ENCODE measurements at places on chromosomes 7 and 10.

DNA sequence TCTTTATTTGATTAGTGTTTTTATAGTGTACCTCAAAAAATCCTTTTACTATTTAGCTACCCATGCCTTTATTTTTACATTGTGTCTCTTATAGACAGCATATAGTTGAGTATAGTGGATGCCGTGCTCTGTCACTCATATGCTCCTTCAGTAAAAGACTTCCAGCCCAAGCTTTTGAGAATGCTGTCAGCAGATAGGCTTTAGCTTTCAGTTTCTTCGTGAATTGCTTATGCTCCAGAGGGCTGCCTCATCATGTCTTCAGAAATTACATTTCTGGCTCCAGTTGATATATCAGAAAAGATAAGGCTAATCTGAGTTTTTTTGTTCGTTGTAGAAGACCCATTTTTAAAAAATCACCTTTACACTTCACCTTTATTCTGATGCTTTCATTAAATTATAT, 332.0 kb downstream of the NXPH1 start:
- DNase-seq = no peak

DNA sequence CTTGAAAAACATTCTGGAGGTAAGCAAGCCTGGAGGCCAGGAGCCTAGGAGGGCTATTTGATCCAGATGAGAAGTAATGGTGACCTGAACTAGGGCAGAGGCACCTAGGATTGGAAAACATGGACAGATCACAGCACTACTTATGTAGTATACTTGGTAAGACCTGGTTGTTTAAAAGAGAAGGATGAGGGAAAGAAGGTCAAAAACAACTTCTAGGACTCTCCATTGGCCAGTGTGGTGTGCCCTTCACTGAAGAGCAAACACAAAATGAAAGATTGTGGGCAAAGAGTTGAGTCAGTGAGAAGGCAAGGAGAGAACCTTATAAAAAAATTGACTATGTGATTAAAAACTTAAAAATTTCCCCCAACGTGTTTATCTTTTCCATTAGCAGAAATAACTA, 14.3 kb downstream of the ANKRD1 start:
- no peak for DNase-seq

DNA sequence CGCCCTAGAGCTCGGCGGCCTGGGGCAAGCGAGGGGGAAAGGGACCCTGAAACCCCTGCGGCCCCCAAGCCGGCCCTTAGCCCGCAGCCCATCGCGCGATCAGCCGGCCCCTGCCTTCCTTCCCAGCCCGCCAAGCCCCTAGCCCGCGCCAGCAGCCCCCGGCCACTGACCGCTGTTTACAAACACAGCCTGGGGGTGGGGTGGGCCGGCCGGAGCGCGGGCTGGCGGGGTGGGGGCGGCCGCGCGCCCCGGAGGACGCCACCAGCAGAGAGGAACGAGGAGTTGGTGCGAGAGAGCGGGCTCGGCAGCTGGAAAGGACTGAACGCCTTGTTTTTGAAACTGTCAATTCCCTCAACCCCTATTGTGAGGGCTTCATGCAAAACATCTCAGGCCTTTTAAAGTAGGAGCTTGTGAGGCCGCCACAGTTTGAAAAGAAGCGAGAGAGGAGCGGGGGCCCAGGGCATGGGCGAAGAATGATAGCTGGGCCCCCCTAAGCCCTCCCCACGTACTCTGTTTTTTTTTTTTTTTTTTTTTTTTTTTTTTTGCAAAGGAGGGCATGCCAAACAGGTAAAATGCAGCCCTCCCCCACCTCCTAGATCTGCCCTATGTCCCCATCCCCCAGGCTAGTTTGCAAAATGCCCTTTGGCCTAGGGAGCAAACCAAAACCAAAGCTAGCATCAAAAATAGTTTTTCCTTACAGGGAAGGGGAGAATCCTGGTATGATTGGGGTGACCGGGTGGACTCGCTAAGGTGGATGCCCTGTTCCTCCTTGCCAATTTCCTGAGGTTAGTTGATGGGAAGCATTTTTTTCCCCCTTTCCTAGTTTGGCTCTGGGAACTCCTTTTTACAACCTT, 15.0 kb downstream of the SKIDA1 start:
- no peak for DNase-seq

- DNase-seq = no peak
Measured at GRCh38 chr10:107889105-107889504, 724.6 kb upstream of the SORCS1 start.

GRCh38 chr7:90473814-90474213, 4.4 kb downstream of the PTTG1IP2 start:
- no peak for DNase-seq

DNA sequence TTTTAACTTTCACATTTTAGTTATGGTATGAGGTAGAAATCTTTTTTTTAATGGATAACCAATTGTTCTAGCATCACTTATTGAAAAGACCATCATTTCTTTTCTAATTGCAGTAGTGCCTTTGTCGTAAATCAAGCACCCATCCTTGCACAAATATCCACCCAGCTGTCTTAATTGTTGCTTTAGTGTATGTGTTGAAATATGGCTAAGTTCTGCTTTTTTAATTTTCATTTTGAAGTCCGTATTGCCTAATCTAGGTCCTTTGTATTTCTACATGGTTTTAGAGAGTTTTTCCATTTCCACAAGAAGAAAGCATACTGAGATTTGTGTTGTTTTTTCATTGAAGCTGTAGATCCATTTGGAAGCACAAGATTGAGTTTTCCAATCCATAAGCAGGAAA, 259.6 kb upstream of the SEMA3E start:
- no peak for DNase-seq

DNA sequence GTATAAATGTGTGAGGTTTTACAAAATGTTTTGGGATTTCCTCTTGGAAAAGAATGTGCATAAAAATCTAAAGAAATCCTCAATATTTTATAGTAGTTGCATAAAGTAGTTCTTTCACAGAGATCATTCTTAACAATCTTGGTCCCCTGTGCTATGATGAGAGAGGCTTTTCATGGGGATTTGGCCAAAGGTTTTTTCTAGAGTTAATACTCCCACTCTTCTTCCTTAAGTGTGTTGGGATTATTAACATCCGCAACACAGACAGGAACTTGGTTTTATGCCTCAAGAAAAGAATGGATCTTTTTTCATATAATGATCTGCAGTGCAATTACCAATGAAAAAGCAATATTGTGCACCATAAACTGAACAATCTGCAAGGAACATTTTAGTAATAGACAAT, 71.5 kb downstream of the AGMO start:
- DNase-seq = no peak

DNA sequence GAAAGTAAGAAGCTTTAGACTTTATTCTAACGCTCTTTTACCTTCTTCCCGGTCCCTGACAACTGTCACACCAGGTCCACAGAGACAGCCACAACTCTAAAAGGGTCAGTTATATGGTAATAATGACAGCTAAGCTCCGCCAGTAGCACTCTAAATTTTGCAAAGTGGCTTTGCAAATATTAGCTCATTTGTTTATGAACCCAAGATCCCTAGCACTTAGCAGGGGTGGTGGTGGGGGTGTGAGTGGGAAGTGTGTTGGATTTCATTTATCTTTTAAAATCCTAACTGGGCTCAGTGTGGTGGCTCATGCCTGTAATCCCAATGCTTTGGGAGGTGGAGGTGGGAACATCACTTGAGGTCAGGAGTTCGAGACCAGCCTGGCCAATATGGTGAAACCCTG, 34.8 kb upstream of the SDK1 start:
- DNase-seq = no peak

GRCh38 chr7:36820527-36821170, 96.4 kb upstream of the AOAH start:
- DNase-seq = no peak

DNA sequence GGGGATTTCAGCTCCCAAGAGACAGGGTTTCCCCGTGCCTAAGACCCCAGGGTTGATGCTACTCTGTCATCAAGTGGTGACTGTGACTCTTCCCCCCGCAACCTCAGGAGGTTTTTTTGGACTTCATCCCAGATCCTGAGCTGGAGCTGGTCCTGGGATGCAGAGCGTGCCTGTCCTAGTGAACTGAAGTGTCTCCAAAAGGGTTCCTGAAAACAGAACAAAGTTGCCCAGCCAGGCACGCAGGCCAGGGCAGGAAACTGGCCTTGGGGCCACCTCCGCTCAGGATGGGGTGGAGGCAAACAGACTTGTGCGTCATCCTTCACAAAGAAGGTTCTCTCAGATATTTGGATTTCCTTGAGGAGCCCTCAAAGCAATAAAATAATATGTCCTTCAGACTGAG, 118.9 kb downstream of the ITIH5 start:
- no peak for DNase-seq

GRCh38 chr7:29565224-29565630, 1.6 kb downstream of the PRR15 start:
- DNase-seq = no peak

- DNase-seq = no peak
Measured at GRCh38 chr7:100154651-100155491, 3.7 kb downstream of the TRAPPC14 start.

DNA sequence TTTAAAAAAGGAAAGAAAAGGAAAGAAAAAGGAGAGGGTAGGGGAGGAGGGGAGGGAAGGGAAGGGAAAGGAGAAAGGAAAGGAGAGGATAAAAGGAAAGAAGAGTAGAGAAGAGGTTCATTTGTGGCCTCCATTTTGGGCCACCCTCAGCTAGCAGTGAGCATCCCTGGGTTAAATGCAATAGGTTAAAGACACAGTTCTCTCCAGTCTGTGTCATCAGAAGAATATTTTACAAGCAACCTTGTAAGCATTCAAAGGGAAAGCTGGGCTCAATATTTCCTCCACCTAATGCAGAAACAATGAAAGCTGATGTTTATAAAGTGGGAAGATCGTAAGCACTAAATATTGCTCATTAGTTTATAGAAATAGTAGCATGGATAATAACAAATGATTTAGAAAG, 219.1 kb upstream of the PITRM1 start:
- no peak for DNase-seq

- no peak for DNase-seq
Measured at GRCh38 chr7:3378390-3379150, 77.5 kb downstream of the SDK1 start.

GRCh38 chr10:70440296-70441160, 953 bp downstream of the NODAL start:
- DNase-seq = no peak

- no peak for DNase-seq
Measured at GRCh38 chr7:150939052-150939451, 39.1 kb downstream of the KCNH2 start.

- DNase-seq = no peak
Measured at GRCh38 chr10:11538834-11539190, 72.6 kb downstream of the USP6NL start.

DNA sequence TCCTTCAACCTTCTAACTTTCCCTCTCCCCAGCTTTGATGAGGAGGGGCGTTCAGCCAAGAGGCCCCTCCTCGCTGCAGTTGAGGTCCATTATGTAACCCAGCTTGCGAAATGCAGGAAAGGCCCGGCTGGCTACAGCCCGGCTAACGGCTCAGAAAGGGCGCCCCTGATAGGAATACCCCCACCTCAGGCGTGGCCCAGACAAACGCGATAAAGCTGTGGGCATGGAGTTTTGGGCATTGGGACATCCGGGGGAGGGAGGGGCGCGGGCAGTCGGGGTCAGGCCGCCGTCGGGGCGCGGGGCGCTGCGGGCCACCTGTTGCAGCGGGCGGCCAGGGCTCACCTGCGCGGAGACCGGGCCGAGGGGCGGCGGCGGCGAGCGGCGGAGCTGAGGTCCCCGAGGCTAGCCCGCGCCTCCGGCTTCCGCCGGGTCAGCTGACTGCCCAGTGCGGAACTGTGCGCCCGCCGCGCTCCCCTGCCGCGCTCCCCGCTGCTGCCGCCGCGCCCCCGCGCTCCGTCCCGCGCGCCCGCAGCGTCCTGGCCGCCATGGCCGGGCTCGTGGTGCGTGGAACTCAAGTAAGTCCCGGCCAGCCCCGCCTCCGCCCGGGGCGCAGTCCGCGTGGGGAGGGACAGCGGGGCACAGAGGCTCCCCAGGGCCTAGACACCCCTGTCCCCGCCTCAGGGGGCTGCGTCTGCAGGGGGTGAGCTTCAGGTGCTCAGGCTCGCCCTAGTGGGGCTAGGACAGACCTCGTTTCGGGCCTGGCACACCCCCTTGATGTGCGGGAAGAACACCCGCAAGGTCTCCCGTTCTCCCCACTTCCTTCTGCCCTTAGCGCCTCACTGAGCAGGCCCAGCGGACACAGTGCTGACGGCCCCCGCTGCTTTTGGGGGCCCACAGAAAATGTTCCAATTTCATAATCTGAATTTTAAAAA, at the start of gene LRMDA:
Gene LRMDA (plus strand): TSS at position 445 of the 932 bp plus-strand sequence.
- no peak for DNase-seq

DNA sequence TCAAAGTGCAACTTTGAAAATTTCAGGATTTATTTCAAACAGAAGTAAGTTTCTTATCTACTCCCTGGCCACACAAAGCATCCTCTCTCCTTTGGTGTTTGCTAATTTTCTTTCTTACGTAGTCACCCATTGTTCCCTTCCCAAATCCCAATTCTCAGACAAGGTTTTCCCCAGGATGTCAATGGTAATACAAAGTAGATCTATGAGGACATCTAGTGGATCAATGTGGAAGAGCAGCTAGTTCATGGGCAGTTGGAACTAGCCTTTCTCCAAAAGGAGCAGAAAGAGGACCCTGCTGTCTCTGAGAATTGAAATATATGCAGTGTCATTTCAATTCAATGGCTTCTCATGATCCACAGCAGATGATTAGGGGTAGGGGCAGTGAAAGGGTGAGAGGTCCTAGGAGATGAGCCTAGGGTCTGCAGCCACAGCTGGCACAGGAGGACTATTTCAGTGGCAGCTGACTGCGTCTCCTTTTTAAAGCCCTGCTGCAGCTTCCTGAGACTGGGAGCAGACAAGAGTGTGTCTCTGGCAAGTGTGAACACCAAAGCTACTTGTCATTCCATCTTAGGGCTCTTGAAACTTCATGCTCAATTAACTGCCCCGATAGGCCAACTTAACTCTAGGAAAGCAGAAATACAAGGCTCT, 632.6 kb downstream of the KCNMA1 start:
- no peak for DNase-seq

DNA sequence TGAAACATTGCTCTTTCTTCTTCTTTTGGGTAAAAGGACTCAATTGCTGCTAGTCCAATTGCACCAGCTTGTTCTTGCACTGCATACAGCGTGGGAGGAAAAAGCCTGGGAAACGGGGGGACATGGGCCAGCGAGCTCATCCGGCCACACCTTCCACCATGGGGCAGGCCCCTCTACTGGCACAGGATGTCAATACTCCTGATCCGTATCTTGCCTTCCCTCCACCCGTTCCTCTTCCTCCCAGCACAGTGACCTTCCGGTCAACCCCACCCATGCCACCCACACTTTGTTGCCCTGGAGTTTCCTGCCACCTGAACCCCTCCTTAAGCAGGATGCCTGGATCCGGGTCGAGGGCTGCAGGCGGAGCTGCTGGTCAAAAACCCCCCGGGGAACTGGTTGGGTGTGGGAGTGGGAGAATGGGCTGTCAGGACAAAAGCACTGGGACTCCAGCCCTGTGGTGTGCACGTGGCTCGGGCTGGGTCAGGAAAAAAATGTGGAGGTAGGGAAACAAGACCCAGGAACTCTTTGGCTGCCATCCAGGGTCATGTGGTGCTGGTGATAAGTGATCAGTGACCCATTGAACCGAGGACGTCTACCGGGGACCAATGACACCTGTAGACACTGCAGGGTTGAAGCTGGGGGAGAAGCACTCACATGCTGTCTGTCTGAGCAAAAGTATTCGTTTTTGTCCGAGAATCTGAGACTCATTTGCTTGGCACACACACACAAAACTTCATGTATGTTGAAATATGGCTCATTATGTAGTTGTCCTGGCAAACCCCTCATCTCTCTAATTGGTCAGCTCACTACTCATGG, 8.1 kb downstream of the IL2RA start:
- no peak for DNase-seq

- no peak for DNase-seq
Measured at GRCh38 chr7:84196084-84196503, 1.5 kb upstream of the SEMA3A start.

- no peak for DNase-seq
Measured at GRCh38 chr10:17668435-17669184, 24.7 kb downstream of the STAM start.

All from stimulated activated CD8-positive, alpha-beta memory T cell treated with anti-CD3 and anti-CD28 coated beads, Interleukin-4, amount 100 ng/mL, for 4 hours (primary cell).